A549 treated with CpdA at 1 μM for 4 hours (cell line): ENCODE measurements at places on chromosomes 16 and 17. TPM values are rescaled to one million over a fixed set of nuclear protein-coding genes. Genes with fewer than 3 reads are reported as not detected.

The TMEM114 gene
- not detected in 5 replicates for total RNA-seq

The KRT12 gene
- 0.08 TPM in 1 of 5 replicates, not detected in the others for total RNA-seq

The CBX4 gene
- total RNA-seq, result 24.2 to 33.8 TPM (median 32.2 TPM) in 5 replicates

The PITPNM3 gene
- 1.7 to 2.4 TPM (median 1.9 TPM) in 5 replicates for total RNA-seq

The ATP1B2 gene
- 0.16 to 0.33 TPM (median 0.26 TPM) in 4 of 5 replicates, not detected in the other for total RNA-seq

The MAP2K4 gene
- total RNA-seq, result 27.7 to 38.4 TPM (median 31.7 TPM) in 5 replicates

The PHOSPHO1 gene
- total RNA-seq, result 0.76 to 1.0 TPM (median 0.97 TPM) in 5 replicates

The PAGR1 gene
- 41.2 to 51.3 TPM (median 48.8 TPM) in 5 replicates for total RNA-seq

The CPNE7 gene
- 56.0 to 66.6 TPM (median 60.2 TPM) in 5 replicates for total RNA-seq

The ELMO3 gene
- 0.66 to 1.4 TPM (median 1.3 TPM) in 5 replicates for total RNA-seq

The NPIPB13 gene
- 2.2 to 2.9 TPM (median 2.5 TPM) in 5 replicates for total RNA-seq

The TAC4 gene
- not detected in 5 replicates for total RNA-seq

The TMEM95 gene
- not detected in 5 replicates for total RNA-seq

The ANKS3 gene
- total RNA-seq, result 21.0 to 28.3 TPM (median 26.5 TPM) in 5 replicates

The SERPINF2 gene
- 1.3 to 2.2 TPM (median 2.0 TPM) in 5 replicates for total RNA-seq

The HSPB9 gene
- total RNA-seq, result not detected in 5 replicates

The ZNF668 gene
- total RNA-seq, result 15.6 to 22.1 TPM (median 16.6 TPM) in 5 replicates

The SYNGR3 gene
- 6.3 to 8.3 TPM (median 6.5 TPM) in 5 replicates for total RNA-seq

The CD300H gene
- total RNA-seq, result 0.45 to 0.78 TPM (median 0.63 TPM) in 4 of 5 replicates, not detected in the other

The BRCA1 gene
- total RNA-seq, result 23.2 to 32.9 TPM (median 27.6 TPM) in 5 replicates

The HS3ST3B1 gene
- total RNA-seq, result 0.21 to 0.51 TPM (median 0.28 TPM) in 5 replicates

The KCNG4 gene
- not detected in 5 replicates for total RNA-seq

The CCDC200 gene
- total RNA-seq, result not detected in 5 replicates

The TIGD7 gene
- total RNA-seq, result 0.86 to 1.5 TPM (median 1.4 TPM) in 5 replicates

The TEN1 gene
- total RNA-seq, result 22.4 to 27.3 TPM (median 24.9 TPM) in 5 replicates

The CCDC78 gene
- total RNA-seq, result 3.7 to 7.1 TPM (median 5.7 TPM) in 5 replicates

The MYH8 gene
- not detected in 5 replicates for total RNA-seq

The LIMD2 gene
- total RNA-seq, result 9.4 to 14.6 TPM (median 10.9 TPM) in 5 replicates

The MARCHF10 gene
- total RNA-seq, result 0.27 to 1.3 TPM (median 0.74 TPM) in 5 replicates

The DRC3 gene
- total RNA-seq, result 1.3 to 3.4 TPM (median 2.5 TPM) in 5 replicates

The CD300LG gene
- total RNA-seq, result 0.05 TPM in 1 of 5 replicates, not detected in the others
